ENCODE measurements at places on chromosomes 3 and 15. TPM values are rescaled to one million over a fixed set of nuclear protein-coding genes. Genes with fewer than 3 reads are reported as not detected.

CCR2 gene
- not detected for total RNA-seq

ASB14 gene
- total RNA-seq, result not detected

ZNF80 gene
- total RNA-seq, result not detected

PARP9 gene
- 21.9 TPM for total RNA-seq

DNAH12 gene
- under 0.01 TPM for total RNA-seq

PP2D1 gene
- total RNA-seq, result not detected

GOLGA8S gene
- under 0.01 TPM for total RNA-seq

PLSCR2 gene
- total RNA-seq, result not detected

CD96 gene
- 0.09 TPM for total RNA-seq

ALPK3 gene
- under 0.01 TPM for total RNA-seq

RASGRP1 gene
- 0.37 TPM for total RNA-seq

GABPB1 gene
- total RNA-seq, result 40.1 TPM

PXYLP1 gene
- total RNA-seq, result 6.6 TPM
